NB4 (cell line): ENCODE measurements at places on chromosomes 3 and 15.

GRCh38 chr3:98900265-98901118 lies 1.0 kb downstream of the DCBLD2 start:
- no peak for DNase-seq

DNA sequence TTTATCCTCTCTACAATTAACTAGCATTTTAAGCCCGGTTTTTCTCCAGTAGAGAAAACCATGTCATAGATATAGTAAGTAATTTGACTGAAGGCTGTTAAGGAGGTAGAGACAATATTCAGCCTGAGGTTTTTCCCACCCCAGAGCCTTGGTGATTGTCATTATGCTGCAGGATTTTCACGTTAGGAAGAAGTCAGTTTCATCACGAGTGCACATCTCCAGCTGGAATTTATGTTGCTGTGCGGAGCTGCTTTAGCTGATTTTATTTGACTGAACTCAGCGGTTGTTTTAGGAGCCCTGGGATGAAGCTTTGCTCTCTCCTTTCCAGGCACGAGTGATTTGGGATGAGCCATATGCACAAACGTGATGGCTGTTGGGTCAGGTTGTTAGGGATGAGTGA lies 271.3 kb upstream of the RGMA start:
- DNase-seq = no peak

DNA sequence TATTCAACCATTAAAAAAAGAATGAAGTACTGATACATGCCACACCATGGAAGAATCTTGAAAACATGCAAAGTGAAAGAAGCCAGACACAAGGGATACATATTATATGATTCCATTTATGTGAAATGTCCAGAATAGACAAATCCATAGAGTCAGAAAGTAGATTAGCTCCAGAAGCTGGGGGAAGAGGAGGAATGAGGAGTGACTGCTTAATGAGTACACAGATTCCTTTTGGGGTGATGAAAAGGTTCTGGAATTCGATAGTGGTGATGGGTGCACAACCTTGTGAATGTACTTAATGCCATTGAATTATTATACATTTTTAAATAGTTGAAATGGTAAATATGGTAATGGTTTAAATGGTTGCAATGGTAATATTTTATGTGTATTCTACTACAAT lies 90.6 kb upstream of the SPATA12 start:
- DNase-seq = no peak

DNA sequence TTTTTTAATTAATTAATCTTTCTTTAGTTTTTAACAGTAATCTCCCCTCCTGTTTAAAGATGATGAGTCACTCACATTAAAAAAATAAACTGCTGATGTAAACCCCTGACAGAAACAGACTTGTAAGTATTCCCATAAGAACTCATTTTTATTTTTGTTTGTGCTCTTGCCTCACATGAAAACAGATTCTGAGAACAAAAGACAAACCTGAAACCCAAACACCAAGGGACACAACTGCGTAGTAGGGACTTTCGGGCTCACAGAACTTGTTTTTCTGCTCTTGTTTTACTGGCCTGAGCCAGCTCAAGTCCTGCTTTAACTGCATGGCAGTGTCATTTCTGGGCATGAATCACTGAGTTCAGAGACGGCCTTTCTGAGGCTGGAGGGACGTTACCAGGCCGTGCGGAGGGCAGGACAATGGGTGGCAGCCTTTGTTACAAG lies 600.8 kb downstream of the FOXP1 start:
- no peak for DNase-seq

GRCh38 chr3:100570811-100571210 lies 38.6 kb upstream of the ADGRG7 start:
- DNase-seq = no peak

GRCh38 chr3:13452490-13453335 lies 27.4 kb upstream of the HDAC11 start:
- DNase-seq = peak; percentile 74

DNA sequence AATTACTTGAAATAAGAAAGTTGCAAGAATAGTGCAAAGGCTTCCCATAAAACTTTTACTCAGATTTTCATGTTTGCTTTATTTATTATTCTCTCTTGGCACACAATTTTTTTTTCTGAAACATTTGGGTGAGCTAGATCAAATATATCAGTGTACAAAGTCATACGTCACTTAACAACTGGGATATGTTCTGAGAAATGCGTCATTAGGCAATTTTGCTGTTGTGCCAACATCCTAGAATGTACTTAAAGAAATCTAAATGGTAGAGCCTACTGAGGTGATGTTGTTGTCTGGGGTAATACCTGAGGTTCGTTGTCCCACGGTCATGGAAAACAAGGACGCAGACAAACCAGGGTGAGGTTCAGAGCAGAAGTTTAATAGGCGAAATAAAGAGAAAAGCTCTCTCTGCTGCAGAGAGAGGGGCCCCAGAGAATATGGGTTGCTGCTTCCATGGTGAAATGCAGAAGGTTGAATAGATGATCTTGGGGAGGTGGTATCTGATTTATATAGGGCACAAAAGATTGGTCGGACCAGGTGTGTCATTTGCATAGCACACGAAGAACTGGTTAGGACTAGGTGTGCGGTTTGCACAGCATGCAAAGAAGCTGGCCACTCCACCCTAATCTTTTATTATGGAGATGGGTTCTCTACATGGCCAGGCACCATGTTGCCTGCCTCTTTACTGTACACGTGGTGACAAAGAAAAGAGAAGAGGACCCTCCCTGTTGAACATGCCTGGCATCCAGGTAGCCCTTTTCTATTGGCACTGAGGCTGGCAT lies 8.8 kb upstream of the GRAMD1C start:
- no peak for DNase-seq

GRCh38 chr3:162764051-162764807 lies 1267.6 kb downstream of the OTOL1 start:
- no peak for DNase-seq

DNA sequence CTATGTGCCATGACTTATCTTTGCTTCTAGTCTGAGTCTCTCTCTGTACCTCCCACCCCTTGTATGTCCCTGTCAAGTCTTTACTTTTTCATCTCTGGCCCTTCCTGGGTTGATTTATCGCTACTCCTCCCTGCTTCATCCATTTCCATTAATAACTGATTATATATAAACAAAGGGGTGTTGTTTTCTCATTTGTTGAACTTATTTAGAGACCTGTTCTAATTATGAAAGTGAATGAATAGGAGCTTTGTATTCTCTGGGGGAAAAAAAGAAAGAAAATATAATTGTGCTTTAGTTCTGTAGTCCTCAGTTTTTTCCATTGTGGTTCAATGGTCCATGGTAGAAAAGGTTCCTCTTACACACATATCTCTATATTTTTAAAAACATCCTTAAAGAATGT lies 328.9 kb upstream of the PPP2R3A start:
- no peak for DNase-seq

GRCh38 chr15:80171787-80172186 lies 19.0 kb downstream of the FAH start:
- DNase-seq = no peak

DNA sequence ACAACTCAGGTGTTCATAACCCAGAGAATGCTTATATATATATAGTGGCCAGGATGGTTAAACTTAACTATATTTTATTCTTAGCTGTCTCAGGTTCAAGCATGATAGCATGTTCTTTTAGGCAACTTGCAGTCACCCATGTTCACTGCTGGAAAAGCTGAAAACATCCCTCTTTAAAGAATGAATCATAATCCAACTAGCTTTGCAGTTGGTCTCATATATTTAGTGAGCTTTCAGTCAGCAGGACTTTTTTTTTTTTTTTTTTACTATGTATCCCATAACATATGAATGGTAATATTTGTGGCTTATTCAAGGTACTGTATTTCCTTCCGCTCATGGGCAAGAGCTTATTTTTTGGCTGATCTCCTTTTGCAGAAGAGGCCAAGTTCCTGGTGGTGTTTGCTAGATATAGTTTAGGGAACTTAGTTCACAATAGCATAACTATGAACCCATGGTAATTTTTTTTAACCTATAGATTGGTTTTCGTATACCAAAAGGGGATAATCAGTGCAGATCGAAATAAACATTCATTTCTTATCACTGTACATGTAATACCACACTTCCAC lies 77.6 kb downstream of the CMSS1 start:
- peak; percentile 11 for DNase-seq

DNA sequence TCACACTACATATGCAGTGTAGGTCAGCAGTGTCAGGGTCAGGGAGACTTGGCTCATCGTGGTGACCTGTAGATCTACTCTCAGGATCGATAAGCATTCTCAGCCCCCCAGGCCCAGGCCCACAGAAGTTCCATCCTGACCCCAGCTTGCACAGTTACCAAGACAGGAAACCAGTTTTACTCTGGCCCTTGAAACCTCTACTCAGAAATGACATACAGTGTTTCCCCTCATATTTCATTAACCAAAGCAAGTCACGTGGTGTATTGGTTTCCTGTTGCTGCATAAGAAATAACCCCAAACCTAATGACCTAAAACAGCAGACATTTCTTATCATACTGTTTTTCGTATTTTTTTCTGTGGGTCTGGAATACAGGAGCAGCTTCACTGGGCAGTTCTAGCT lies 242.2 kb downstream of the SLCO3A1 start:
- peak; percentile 32 for DNase-seq

DNA sequence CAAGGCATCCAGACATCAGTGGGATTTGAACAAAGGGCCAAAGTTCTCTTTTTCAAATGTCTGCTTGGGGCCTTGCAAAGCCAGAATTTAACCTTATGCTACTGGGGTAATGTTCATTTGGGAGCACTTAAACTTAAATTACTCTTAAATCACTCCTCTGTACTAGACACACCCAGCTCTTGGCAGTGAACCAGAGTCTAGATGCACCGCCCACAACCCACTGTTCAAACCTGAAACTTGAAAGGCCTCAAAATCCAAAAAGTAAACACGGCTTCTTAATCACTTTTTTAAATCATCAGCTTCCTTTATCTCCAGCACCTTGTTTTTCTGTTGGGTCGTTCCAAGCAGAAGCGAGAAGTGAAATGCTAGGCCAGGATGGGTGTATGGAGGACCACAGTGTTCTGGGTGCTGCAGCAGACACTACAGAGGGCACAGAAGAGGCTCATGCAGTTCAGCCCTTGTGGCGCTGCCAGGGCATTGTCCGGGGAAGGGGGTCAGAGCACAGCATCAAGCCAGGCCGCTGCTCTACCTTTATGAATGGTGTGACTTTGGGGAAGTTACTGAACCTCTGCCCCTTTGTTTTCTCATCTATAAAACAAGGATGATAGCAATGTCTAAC lies 28.8 kb downstream of the MECOM start:
- DNase-seq = no peak

GRCh38 chr3:52891615-52892081 lies 5.7 kb downstream of the STIMATE start:
- DNase-seq = peak; percentile 93

DNA sequence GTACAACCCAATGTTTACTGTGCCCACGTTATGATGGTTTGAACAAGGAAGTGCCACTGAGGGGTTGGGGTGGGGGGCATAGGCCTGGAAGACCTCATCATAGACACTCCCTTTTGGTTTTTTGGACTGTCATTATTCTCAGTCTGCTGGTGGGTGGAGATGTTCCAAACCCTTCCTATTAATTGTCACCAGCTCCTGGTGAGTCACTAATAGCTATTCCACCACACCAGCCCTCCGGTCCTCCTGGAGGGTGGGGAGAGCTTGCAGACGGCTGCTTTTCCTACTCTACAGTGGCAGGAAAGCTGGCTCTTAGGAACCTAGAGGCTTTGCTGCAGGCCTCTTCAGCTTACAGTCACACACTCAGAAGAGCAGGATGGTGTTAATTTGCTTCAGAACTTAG lies 9.0 kb upstream of the COPG1 start:
- DNase-seq = no peak

GRCh38 chr15:25609371-25609770 lies 170.5 kb upstream of the UBE3A start:
- DNase-seq = no peak

GRCh38 chr3:127988770-127989557 lies 63.3 kb upstream of the SEC61A1 start:
- DNase-seq = no peak

DNA sequence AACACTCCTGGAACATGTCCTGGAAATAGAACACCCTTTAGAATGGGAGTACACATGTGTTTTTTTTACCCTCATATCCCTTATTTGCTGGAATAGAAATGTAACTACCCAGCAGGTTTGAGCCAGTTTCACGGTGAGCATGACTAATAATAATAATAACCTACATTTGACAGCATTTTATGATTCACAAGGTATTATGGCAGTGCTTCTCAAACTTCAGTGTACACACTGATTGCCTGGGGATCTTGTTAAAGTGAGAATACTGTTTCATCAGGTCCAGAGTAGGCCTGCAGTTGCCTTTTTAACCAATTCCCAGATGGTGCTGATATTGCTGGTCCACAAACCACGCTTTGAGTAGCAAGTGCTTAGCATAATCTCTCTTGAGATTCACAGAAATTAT lies 63.9 kb downstream of the NFKBIZ start:
- no peak for DNase-seq

- DNase-seq = no peak
These were observed 16.7 kb downstream of the WWTR1 start for GRCh38 chr3:149640976-149641728.

GRCh38 chr3:123008840-123009239 lies 18.7 kb downstream of the SEMA5B start:
- DNase-seq = no peak

DNA sequence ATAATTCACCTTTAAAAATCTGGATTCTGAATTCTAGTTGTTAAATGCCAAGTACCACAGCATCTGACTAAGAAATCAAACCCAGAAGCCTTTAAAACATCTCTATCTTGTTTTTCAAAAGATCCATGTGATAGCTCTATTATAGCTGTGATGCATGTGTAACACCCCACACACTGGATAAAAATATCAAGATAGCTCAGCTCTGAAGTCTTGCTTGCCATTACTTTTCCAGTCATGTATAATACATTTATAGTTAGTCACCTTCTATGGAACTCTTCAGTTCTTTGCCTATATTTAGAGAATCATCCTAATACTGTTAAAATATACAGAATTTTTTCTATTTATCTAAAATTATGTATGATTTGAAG lies 11.6 kb downstream of the ARPP19 start:
- DNase-seq = no peak

DNA sequence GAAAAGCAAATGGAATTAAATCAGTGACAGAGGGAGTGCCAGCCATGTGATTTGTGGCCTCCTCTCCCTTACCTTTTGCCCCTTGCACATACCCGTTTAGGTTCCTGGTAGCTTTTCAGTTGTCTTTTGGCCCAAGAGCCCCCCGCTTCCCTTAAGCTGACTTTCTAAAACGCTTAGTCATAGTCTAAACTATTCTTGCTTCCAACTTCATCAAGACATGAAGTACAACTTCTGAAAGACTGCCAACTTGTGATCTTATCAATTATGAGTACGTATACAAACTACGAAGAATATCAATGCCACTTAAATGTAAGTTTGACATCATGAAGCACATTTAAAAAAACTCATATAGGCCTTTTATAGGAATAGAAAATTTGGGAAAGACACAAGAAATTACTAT lies 61.9 kb downstream of the EIF3J start:
- DNase-seq = no peak

DNA sequence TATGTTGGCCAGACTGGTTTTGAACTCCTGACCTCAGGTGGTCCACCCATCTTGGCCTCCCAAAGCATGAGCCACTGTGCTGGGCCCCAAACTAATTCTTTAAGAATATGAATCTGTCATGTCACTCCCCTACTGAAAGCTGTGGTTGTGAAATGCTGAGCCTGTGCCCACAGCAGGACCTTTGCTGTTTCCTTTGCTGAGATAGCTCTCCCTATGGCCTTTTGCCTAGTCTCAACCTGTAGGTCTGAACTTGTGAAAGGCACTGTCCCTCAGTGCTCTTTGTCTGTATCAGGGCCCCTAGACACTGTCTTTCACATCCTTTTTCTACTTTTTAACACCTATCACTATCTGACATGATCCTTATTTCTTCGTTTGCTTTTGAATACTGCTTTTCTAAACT lies 62.7 kb upstream of the CCR4 start:
- peak; percentile 42 for DNase-seq

GRCh38 chr3:122004991-122005565 lies 17.0 kb downstream of the ILDR1 start:
- peak; percentile 43 for DNase-seq
